ENCODE measurements at places on chromosomes 3 and 15.
A peak's percentile ranks its signal among the peaks of the same experiment; 100 is the strongest.

- DNase-seq = no peak
Observed at GRCh38 chr15:48560321-48561051, 85.0 kb downstream of the FBN1 start.

DNA sequence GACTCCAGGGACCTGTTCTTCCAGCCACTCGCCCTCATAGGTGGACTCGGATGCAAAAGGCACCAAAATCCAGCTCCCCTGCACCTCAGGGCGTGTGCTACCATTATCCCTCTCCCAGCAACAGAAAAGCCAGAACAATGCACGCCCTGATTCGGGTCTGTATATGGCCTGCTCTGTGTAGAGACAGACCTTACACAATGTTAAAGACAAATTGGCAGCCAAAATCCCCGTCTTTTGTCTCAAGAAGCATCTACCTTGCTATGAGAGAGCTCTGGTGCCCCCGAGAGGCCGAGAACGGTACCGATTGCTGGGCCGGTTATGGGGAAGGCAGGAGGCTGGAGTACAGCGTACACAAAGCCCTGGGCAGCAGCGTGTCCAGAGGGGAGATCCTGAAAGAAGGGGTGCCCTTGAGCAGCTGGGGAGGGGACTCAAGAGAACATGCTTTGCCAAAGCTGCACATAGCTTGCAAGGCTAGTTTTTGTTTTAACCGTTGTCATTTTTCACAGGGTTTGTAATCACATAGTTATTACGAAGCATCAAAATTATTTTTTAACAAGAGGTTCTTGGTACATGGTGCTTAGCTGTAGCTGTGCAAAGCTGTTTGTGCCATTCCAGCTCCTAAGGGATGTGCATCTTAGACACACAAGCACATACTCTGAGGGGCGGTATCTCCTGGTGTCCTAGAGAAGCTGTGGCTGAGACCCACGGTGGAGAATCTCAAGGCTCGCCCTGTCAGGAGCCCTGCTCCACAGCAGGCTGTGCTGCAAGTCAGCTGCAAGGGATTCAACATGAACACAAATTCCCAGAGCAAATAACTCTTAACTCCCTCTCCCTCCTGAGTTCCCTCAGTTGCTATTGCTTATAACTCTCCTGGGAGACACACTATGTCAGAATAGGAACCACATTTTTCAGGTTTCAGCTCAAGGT lies 461.5 kb upstream of the PPP2R3A start:
- no peak for DNase-seq

GRCh38 chr3:25084016-25084415 lies 344.0 kb upstream of the RARB start:
- no peak for DNase-seq

DNA sequence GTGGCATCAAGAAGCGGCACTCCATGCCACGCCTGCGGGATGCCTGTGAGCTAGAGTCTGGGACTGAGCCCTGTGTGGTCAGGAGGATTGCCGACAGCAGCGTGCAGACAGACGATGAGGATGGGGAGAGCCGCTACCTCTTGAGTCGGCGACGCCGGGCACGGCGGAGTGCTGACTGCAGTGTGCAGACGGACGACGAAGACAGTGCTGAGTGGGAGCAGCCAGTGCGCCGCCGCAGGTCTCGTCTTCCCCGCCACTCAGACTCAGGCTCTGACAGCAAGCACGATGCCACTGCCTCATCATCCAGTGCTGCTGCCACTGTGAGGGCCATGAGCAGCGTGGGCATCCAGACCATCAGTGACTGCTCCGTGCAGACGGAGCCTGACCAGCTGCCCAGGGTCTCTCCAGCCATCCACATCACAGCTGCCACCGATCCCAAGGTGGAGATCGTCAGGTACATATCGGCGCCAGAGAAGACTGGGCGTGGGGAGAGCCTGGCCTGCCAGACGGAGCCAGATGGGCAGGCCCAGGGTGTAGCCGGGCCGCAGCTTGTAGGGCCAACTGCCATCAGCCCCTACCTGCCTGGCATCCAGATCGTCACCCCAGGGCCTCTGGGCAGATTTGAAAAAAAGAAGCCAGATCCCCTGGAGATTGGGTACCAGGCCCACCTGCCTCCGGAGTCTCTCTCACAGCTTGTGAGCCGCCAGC lies 16.8 kb upstream of the APEH start:
- DNase-seq = peak; percentile 38

- no peak for DNase-seq
Observed at GRCh38 chr15:57758560-57758959, 52.0 kb downstream of the POLR2M start.

DNA sequence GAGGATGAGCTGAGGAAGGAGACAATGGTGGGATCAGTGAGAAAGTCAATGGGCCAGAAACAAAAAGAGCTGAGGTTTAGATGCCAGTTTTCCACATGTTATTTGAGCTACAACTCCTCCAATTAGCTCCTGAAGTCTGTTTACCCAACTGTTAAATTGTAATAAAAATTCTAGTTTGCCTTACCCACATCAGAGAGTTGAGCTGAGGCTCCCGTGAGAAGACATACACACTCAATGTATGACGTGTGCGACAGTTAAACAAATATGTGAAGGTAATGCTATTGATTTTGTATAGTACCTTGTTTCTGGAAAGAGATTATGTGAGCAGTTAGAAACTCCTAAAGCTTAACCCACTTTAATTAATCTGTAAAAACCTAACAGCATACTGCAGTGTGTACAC lies 318.1 kb upstream of the GRM7 start:
- DNase-seq = no peak

DNA sequence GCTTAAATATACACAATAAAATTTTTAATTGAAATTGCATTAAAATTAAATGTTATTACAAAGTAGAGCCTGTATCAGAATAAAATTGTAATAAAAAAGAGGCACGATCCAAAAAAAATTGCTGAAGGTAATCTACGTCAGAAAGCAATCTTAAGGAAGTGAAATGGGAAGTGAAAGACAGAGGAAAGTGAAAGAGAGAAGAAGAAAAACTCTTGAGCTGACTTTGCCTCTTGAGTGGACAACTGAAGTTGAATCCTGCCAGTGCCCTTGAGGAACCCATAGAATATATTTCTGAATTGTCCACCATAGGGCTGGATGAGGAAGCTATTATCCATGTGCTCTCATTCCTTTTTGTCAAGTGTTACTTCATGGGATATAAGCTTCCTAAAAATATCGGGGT lies 285.1 kb upstream of the STAC start:
- no peak for DNase-seq

- DNase-seq = no peak
Observed at GRCh38 chr3:87288446-87288845, 12.1 kb upstream of the POU1F1 start.

- DNase-seq = no peak
Observed at GRCh38 chr3:12379640-12380429, 91.0 kb downstream of the PPARG start.

- no peak for DNase-seq
Observed at GRCh38 chr15:72009222-72009621, 108.7 kb downstream of the MYO9A start.

DNA sequence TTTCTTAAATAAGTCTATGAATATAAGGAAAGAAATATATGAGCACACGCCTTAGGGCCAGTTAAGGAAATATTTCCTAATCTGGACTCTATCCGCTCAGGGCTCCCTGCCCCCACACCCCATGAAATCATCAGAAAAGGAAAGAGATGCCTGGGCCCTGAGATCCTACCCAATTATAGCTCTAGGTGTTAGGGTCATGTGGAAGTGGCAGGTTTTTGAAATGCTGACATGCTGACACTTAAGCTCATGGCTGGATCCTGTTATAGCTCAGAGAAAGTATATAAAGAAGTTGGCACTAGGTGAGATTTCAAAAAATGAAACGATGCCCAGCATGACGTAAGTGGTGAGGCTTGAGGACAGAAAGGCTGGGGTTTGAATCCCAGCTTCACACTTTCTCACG lies 43.5 kb upstream of the AKAP13 start:
- no peak for DNase-seq

DNA sequence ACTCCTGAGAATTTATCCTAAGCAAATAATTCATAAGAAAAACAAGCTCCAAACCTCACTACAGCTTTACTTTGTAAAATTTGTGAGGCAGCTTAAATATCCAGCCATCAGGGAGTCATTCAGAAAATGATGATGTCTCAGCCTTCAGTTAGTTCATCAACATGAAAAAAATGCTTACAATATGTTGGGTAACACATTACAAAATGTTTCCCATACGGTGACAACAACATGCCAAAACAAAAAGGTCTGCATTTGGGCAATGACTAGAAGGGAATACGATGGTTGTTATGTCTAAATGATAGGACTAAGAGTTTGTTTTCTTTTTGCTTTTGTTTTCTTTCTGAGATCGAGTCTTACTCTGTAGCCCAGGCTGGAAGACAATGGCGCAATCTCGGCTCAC lies 47.0 kb upstream of the CFAP161 start:
- DNase-seq = no peak

GRCh38 chr3:176208283-176208682 lies 989.0 kb downstream of the TBL1XR1 start:
- no peak for DNase-seq

DNA sequence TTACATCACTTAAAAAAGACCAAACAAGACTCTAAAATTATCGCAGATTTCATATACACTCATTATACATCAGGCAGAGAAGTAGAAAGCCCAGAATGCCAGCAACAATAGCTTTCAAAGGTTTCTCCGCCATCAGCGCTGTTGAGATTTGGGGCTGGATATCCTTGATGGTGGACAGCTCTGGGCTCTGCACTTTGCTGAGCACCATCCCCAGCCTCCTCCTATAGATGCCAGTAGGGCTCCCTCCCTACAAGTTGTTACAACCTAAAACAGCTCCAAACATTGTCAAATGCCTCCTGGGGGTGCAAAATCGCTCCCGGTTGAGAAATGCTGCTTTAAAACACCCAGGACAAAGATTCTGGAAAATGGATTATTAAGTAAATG lies 73.5 kb downstream of the ATP10A start:
- DNase-seq = no peak

DNA sequence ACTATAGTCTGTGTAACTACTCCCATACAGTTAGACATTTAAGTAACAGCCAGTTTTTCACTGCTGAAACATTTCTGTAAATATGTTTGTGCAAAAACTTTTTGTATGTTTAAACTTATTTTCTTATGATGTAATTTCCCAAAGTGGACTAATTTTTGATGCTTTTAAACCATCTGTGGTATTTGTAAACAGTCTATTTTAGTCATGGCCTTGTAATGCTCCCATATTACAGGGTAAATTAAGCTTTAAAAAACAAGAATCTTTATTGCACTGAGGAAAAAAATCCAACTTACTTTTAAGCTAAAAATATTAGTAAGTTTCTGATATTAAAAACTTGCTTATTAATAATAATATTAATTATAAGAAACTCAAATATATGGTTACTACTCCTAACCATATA lies 13.5 kb downstream of the CCDC14 start:
- DNase-seq = no peak

DNA sequence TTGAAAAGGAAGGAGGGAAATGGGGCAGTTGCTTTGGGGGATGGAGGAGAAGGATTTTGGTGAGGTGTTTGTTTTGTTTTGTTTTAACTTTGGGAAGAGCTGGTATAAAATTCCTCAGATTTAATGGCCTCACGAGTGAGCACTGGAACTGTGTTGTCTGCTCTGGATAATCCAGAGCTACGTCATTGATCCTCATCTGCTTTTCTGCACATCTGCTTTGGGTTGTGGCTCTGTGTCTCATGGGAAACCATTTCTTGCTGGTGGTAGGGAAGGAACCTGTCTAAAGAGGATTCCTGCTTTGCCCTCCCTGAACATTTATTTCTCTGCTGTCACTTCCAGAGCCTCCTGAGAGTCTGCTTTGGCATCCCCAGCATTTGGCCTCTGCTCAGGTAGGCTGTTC lies 3.1 kb downstream of the SNRK start:
- DNase-seq = no peak

DNA sequence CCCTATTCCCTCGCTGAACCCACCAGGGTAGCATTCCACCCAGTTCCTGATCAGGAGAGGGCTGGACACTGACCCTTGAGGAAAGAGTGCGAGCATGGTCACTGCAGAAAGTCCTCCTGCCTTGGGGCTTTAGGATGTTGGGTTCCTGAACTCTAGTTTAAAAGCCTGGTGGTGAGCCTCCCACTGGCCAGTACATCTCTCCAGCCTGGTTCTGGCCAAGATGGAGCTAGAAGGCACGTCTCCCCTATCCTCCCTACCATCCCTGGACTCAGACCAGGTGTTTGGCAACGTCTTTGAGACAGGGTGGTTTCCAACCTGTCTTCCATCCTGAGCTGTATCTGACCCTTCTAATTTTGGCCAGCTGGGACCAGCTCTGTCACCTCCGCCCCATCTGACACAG lies 31.4 kb downstream of the NBEAL2 start:
- DNase-seq = no peak

GRCh38 chr3:17800232-17800631 lies 57.8 kb upstream of the TBC1D5 start:
- no peak for DNase-seq

DNA sequence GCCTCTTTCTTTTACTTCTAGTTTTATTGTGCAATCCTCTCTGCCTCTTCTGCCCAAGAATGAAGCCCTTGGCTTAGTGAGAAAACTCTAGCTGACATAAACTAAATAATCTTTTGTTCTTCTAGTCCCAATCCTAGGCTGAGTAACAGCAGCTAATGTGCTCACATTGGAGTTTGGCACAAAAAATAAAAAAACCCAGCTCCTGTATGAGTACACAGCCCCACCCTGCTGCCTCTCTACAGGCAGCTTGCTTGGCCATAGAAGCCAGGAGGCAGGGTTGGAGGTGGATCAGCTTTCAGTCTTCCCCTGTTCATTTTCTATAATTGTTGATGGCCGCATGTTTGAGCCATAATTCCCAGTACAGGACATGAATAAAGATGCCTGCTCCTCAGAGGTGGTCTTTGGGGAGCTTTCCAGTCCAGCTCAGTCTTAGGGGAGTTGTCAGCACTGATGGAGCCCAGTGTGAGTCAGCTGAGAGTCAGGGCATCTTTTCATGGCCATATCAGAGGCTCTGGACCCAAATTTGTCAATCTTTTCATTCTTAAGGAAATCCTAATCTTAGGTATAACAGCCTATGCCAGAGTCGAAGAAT lies 46.7 kb downstream of the RTP1 start:
- DNase-seq = no peak

DNA sequence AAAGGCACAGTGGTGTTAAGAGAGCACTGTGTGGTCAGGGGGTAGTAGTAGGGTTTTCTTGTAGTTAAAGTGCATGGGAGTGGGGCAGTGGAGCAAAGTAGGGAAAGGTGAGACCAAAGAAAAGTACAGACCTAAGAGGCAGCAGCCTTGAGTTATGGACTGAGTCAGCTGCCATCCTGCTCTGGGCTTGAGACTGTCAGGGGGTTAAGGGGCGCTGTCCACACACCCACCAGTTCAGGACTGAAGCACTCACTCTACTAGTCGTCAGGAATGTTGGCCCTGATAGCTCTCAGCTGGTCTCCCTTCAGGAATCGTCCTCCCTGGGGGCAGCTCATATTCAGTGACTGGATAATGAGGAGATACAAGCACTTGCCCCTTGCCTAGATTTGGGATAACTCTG lies 7.9 kb downstream of the CCR4 start:
- no peak for DNase-seq

GRCh38 chr3:97999994-98000393 lies 27.8 kb upstream of the RIOX2 start:
- DNase-seq = no peak

GRCh38 chr15:101667881-101668280 lies 15.7 kb upstream of the TM2D3 start:
- DNase-seq = no peak

Data from cerebellar nuclear complex (tissue), 1 donor.